ENCODE measurements at places on chromosomes 16 and 17. TPM values are rescaled to one million over a fixed set of nuclear protein-coding genes. Genes with fewer than 3 reads are reported as not detected.

The HSD17B2 gene
- 8.4 TPM for total RNA-seq

The GALNS gene
- total RNA-seq: 10.1 TPM

The MT1A gene
- not detected for total RNA-seq

The LAT gene
- total RNA-seq: 0.09 TPM

The C17orf78 gene
- total RNA-seq: not detected

The C1QTNF8 gene
- not detected for total RNA-seq

The CLCN7 gene
- total RNA-seq: 39.3 TPM

The SEPTIN12 gene
- not detected for total RNA-seq

Measured in airway epithelial cell (primary cell).